Activated CD4-positive, alpha-beta T cell treated with anti-CD3 and anti-CD28 coated beads, Interleukin-2, amount 50 U/mL, for 24 hours (primary cell): ENCODE measurements at places on chromosomes 12 and 14.

GRCh38 chr12:14257734-14258574, 107.5 kb upstream of the ATF7IP start:
- peak; percentile 43 for DNase-seq

- DNase-seq, result no peak
These were observed 2.3 kb downstream of the PAPLN start for GRCh38 chr14:73239393-73240241.

GRCh38 chr14:59483363-59483762, 845 bp downstream of the L3HYPDH start:
- no peak for DNase-seq

DNA sequence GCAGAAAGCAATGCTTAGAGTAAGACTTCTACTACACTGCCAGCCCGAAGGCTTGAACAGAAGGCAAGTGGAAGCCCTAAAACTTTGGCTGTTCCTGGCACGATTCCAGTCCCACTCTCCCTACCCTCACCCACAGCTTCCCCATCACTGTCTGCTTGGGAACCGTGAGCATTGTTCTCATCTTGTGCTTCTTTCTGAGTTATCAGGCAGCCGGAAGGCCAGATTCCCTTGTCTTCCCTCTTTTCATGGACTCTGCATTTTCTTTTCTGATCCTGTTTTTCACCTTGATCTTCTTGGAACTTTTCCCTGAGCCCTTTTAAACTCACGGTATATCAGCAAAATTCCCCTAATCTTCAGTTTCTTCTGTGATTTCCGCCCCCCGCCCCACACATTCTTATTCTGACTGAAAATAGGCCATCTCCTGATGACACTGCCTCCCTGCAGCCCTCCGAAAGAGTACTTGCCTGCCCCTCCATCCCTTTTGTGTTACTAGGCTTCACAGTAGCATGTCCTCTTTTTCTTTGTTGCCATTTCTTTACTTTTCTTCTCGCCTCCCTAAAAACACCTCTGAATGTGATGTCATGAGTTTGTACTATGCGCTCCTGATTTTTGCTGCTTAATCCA, 29.9 kb downstream of the RCOR1 start:
- no peak for DNase-seq

- DNase-seq, result no peak
These were observed 882 bp upstream of the GTF2A1 start for GRCh38 chr14:81221579-81222102.

DNA sequence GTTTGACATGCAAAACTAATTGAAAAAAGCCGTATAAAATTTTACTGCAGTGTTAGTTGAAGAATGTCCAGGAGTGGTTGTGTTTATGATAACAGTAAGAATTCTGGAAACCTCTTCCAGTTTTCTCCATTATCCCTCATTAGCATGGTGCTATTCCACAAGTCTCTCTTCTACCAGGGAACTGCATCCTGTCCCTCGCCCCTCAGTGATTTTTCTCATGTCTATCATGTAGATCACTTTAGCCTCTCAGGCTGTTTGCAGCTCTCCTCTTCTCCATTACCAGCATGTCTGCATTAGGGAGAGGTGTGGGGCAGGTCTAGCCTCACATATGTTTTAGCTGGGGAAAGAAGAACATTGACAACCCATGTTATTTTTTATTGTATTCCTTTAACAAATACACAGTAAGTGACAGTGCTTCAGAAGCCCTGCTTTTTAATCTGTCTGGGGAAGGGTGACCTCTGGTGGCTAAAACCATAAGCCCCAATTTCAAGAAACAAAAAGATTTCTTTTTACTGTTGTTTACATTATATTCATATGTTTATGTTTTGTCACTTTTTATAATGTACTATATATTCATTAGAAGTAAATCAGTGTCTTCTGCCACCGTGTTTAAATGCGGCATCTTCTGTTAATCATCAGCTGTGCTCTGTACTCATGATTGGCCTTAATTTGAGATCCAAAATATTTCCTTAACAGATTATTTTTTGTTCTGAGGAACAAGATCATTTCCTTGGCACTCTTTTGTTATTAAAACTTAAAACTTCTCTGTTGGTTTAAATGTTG, 70.7 kb downstream of the RASSF8 start:
- no peak for DNase-seq
